ENCODE measurements at places on chromosomes 2 and 18.

DNA sequence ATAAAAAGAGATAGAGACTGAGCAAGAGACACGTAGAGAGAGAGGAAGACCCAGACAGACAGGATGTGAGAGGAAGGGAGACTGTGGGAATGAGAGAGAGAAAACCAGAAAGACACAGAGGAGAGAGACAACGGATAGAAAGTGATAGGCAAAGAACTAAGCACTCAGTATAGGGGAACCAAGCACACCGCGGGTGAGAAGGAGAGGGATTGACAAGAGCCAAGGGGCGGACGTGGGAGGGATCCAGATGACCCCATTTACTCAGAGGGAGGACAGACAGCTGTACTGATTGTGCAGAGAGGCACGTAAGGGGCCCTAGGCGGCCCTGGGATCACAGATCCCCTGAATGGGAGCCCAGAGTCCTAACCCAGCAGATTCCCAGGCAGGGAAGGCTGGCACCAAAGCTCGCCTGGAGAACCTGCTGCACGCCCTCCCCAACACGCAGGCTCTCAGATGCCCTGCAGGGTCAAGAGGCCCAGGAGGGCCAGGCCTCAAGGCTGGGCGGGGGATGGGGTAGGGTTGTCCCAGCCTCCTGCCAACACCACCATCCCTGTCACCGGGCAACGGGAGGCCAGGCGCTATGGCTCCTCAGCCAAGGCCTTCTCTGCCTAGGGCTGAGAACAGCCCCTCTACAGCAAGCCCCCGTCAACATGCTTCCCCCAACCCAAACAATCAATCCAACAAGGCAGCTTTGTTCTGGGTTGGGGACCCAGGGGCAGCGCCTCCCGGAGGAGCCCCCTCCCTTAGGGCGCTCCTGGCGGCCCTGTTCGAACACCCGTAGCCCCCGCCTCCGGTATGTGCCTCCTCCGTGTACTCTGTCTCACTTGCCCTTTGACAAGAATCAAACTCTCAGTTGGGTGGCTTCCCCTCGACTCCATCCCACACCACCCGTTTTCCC, 579 bp downstream of the LOXL3 start:
- DNase-seq: peak; percentile 76

DNA sequence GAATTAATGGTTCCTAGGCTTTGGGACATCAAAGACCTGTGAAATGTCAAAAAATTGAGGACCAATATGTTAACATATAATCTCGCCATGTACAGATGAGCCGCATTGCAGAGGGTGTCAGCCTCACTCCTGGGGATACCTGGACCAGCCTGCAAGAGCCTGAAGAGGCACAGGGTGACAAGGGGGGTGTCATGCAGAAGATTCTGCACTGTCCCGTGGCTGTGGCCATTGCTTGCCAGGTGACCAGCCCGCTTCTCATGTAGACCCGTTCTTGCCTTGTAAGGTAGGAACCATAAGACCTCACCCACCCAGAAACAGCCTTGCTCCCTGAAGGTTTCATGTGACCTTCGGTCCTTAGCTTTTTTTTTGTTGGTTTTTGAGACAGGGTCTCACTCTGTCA, 37.5 kb downstream of the TMEM37 start:
- no peak for DNase-seq

DNA sequence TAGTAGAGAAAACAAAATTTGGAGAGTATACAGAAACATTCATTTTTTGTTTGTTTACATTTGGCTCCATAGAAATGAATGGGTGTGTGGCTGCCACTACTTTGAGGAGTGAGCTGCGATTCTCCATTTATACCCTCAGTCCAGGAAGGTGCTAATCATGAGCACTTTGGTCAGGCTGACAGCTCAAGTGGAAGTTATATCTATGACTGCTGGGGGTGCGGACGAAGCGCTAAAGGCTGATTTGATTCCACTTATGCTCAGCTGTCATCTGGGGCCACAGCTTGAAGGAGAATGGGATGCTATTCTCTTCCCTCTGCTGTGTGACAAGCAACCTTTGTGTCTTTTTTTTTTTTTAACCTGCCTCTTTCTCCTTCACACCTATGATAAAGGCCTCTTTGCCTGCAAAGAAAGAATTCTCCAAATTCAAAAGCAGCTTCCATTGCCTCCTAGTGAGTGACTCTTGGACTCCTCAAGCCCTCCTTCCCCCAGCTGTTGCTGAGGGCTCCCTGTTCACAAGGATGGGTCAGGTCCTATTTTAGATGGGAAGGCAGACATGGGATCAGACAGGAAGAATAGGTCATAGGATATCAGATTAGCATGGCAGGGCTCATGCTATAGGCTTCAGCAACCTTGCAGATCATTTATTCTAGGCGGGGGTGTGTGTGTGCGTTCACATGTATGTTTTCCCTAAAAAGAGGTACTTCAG, 201.6 kb downstream of the SETBP1 start:
- no peak for DNase-seq

DNA sequence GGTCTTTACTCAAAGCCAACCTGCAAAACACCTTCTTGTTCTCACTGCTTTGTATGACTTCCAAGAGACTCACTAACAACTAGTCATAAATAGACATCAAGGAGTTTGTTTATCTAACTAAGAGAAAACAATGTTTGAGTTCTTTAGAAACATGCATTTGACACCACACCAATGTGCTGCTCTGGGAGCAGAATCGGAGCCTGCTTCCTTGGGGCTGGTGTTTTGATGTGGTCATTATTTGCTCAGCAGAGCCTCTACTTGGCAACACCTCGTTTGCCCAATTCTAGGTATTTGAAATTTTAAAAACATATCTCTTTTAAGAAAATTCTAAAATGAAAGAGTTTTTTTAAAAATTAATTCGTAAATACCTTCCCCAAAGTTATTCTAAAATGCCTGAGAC, 167.5 kb downstream of the BCL2 start:
- DNase-seq: no peak

- no peak for DNase-seq
These were observed 355.1 kb downstream of the EN1 start for GRCh38 chr2:118492335-118492734.

DNA sequence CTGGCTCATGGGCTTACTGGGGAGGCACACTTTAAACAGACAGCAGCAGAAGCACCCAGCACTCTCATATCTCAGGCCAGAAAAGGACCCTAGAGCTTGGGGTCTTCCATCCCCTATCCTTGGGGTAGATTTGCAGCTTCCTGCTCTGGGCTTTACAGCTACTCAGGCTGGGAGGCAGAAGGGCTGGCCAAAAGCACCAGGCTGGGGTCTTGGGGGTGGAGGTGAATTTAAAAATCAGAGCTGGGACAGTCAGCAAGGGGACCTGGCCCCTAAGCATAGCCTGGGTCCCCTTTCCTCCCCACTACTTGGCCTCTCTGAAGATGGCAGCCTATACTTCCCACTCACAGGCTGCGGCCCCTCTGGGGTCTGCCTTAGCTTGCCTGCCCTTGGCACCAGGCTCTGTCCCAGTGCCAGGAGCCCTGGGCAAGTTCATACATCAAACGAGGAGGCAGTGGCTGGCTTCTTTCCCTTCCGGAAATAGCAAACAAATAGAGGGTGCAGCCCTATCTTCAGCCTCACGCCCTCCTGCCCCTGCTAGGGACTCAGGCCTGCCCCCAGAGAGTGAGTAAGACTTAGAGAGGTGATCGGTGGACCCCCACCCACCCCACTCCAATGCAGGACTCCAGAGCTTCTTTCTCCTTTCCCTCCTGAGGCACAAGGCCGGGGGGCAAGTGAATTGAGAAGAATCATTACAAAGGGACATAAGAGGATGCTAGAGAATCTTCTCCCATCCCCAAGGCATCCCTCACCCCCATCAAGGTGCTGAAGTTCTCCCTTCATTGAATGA, 26.0 kb upstream of the TNS1 start:
- no peak for DNase-seq

GRCh38 chr2:68121873-68122679, 35.6 kb upstream of the PNO1 start:
- peak; percentile 51 for DNase-seq

DNA sequence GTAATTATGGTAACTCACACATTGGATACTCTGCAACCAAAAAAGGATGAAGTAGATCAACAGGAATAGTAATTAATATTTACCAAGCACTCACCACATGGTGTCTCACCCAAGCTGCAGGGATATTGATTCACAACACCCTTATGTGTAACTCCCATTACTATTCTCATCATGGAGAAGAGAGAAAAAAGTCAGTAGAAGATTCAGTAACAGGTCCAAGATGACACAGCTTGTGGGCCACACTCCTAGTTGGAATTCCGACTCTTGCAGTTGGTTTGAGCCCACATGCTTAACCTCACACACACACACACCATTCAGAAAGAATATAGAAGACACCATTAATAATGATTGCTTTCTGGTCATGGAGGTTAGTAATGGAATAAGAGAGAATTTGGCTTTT, 1.7 kb upstream of the MLPH start:
- DNase-seq: no peak
